Activated CD4-positive, alpha-beta T cell treated with anti-CD3 and anti-CD28 coated beads, Interleukin-2, amount 10 ng/mL, durations not matched to agents 7 days and 5 days (primary cell): ENCODE measurements at places on chromosomes 1 and 21.

- no peak for DNase-seq
These were observed 119.8 kb downstream of the PLPPR5 start for GRCh38 chr1:98884864-98885263.

- DNase-seq, result no peak
These were observed 668 bp downstream of the KIF14 start for GRCh38 chr1:200619894-200620272.

- no peak for DNase-seq
These were observed 726.5 kb downstream of the PTPRU start for GRCh38 chr1:29962831-29963247.

DNA sequence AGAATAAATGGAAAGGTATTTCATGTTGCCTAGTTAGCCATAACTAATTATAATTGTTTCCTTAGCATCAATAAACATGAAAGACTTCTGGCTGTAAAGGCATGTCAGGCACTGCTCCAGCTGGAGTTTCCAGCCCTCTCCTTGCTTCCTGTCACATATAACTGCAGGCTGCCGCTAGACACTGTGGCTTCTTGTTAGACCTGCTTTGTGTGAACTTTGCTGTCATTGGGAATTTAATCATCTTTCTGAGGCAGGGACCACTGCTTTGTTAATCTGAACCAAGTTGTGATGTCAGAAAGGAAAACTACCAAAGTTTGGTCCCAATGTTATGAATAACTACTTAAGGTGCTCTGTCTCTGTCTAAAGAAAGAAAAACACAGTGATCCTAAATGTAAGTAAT lies 90.3 kb upstream of the DUSP10 start:
- no peak for DNase-seq

DNA sequence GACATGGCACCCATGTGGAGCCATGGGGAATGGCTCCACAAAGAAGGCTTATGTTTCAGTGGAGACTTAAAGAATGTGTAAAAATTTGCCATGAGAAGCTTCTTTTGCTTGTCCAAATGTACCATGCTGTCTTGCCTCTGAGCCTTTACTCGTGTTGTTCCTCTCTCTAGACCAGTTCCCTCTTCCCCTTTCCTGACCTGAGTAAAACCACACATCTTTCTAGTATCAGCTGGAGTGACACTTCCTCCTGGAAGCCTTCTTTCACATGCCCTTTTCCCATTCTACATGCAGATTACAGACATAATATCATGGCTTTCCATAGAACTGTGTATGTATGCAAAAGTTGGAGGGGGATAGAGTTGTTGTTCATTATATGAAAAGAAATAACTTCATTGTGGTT lies 13.6 kb upstream of the GPX7 start:
- no peak for DNase-seq

- no peak for DNase-seq
These were observed 183.6 kb upstream of the NR5A2 start for GRCh38 chr1:199843861-199844260.

DNA sequence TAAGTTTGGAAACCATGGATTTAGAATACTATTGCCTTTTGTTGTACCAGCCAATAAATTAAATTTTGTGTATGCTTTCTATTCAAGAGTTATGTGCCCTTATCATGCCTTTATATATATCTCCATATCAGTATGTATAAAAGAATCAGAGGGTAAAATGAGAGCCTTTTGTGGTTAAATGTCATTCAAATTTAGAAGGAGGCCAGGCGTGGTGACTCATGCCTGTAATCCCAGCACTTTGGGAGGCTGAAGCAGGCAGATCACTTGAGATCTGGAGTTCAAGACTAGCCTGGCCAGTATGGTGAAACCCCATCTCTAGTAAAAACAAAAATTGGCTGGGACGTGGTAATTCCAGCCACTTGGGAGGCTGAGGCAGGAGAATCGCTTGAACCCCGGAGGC lies 88.9 kb downstream of the XPR1 start:
- no peak for DNase-seq

DNA sequence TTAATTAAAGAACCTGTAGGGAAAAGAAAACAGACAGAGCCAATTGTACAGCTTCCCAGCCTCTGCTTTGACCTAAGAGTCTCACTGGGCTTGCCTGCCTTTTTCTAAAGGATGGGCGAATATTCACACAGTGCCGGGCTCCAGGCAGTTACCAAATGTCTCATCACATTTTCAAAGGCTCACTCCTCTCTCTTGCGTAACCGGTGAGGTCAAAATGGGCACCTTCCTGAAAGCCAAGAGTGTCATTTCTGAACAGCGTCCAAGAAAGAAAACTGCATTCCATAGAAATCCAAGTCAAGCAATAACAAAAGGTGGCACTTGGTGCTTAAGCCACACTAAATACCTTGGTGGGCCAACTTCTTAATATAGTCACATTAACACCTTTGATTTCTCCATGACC lies 710 bp upstream of the PALMD start:
- no peak for DNase-seq

DNA sequence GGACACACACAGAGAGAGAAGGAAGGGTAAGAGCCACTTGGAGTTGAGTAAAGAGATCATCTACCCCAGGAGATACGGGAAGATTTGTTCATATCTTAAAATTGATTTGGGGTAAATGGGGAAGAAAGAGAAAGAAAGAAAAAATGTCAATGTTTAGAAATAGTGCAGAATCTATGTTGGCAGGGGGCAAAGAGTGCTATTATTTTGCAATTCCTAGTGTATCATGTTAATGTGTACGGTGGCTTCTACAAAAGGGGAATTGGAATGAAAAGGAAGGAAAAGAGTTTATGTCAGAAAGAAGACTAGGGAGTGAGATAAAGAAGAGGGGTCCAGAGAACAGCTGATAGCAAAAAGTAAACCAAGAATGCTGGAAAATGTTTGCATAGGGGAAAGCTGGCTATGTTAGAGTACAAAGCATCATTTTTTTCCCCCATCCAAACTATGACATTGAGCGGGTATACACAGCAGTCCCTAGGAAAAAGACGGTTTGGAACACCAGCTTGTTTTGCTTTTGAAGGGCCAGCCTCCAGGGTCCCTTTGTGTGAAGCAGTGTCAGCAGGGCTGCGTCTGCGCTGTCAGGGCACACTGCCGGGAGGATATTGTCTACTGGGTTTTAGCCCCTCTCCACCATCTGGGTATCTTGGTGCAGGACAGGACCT lies 10.8 kb downstream of the LRRC8D start:
- DNase-seq, result no peak

- DNase-seq, result no peak
These were observed 6.6 kb upstream of the DDR2 start for GRCh38 chr1:162625679-162626078.

GRCh38 chr1:218363141-218363540 lies 18.0 kb downstream of the TGFB2 start:
- DNase-seq, result no peak

DNA sequence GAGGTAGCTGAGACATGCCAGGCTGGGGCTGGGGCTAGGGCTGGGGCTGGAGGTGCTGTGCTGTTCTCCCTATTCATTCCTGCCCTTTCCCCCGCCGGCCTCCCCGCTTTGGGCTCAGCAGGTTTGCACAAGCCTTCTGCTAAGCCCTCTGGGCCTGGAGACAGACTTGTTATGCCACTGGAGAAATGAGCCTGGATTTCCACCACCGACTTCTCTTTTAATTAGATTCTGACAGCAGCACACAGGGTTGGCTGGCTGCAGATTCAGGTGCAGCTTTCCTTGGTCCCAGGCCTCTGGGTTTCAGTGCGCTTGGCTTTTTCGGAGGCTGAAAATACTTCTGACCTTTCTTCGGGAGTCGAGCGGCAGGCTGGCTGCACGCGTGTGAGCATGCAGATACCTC lies 71.5 kb upstream of the ACTL8 start:
- DNase-seq, result no peak
